ENCODE measurements at places on chromosomes 6 and 20. TPM values are rescaled to one million over a fixed set of nuclear protein-coding genes. Genes with fewer than 3 reads are reported as not detected.

The EPPIN gene
- total RNA-seq = not detected

The ABHD16B gene
- total RNA-seq = not detected

The SLC35B3 gene
- 6.9 TPM for total RNA-seq

The TREM1 gene
- total RNA-seq = 0.33 TPM

The CDSN gene
- 0.05 TPM for total RNA-seq

The SLC22A2 gene
- not detected for total RNA-seq

The TM9SF4 gene
- total RNA-seq = 35.6 TPM

The WFDC12 gene
- not detected for total RNA-seq

The DUSP15 gene
- 0.87 TPM for total RNA-seq

The SLC26A8 gene
- total RNA-seq = 0.07 TPM

The TUBB2B gene
- 15.8 TPM for total RNA-seq

The TGM3 gene
- 0.05 TPM for total RNA-seq

The PKIB gene
- total RNA-seq = 0.63 TPM

The TINAG gene
- total RNA-seq = not detected

The SLC22A3 gene
- total RNA-seq = 55.6 TPM

The ADGB gene
- not detected for total RNA-seq

The APCDD1L gene
- total RNA-seq = 0.06 TPM

The HLA-DRA gene
- not detected for total RNA-seq

The CALHM6 gene
- not detected for total RNA-seq

The SLC17A1 gene
- total RNA-seq = not detected

The TBXT gene
- not detected for total RNA-seq

The KIFC1 gene
- total RNA-seq = 41.9 TPM

The BPIFA1 gene
- not detected for total RNA-seq

The ANKRD60 gene
- total RNA-seq = not detected

The CCN6 gene
- total RNA-seq = not detected

The PLTP gene
- 1.6 TPM for total RNA-seq

The SYNE1 gene
- 16.7 TPM for total RNA-seq

The GUCA1A gene
- total RNA-seq = not detected

The BPIFB2 gene
- total RNA-seq = not detected

The SSTR4 gene
- total RNA-seq = 0.86 TPM

The PRPH2 gene
- not detected for total RNA-seq

The MYO6 gene
- total RNA-seq = 7.3 TPM

The AARS2 gene
- total RNA-seq = 5.6 TPM

The REM1 gene
- 0.90 TPM for total RNA-seq

The SYTL3 gene
- 1.5 TPM for total RNA-seq

The HSPA1B gene
- 135 TPM for total RNA-seq

The SAMD5 gene
- 0.39 TPM for total RNA-seq

The FAM83C gene
- total RNA-seq = 0.14 TPM

The MYLK4 gene
- 0.10 TPM for total RNA-seq

The PRDM13 gene
- 1.3 TPM for total RNA-seq

The DEFB126 gene
- not detected for total RNA-seq

The LPA gene
- total RNA-seq = 0.10 TPM

The BICRAL gene
- 2.8 TPM for total RNA-seq

The COL11A2 gene
- total RNA-seq = 0.92 TPM

The NDUFAF4 gene
- total RNA-seq = 45.2 TPM

The TCF21 gene
- total RNA-seq = 0.06 TPM

The PRSS35 gene
- 0.14 TPM for total RNA-seq

The PSORS1C2 gene
- not detected for total RNA-seq

The GSTA1 gene
- total RNA-seq = 0.07 TPM

Measured in A549 treated with AZD2906 at 1 μM for 4 hours (cell line).